ENCODE measurements at places on chromosomes 6 and 20. TPM values are rescaled to one million over a fixed set of nuclear protein-coding genes. Genes with fewer than 3 reads are reported as not detected.

Gene RBM24
- 3.3 TPM for total RNA-seq

Gene RGS17
- 3.9 TPM for total RNA-seq

Gene PKHD1
- not detected for total RNA-seq

DNA sequence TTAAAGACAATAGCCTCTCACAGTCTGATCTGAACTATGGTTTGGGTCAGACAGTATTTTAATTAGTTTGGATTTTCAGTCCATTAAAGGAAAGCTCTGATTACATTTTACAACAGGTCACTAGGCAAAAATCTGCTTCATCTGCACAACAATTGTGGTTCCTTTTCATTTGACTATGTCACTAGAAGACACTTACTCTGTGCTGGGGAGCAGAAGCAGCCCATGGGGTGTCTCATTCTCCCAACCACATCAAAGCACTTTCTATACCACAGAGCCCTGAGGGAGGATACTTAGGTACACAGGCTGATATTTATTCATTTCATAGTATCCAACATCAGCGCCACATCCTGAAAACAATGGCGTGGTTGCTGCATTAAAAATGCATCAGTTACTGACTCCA lies 36.6 kb upstream of the HDAC2 start:
- H3K4me3 ChIP-seq, result no peak overlapping the region
- no peaks in the 10 kb centered on the region for H3K27me3 ChIP-seq
- H3K4me1 ChIP-seq, result peaks cover 33% of the 10 kb centered on the region
- H3K36me3 ChIP-seq, result no peaks in the 10 kb centered on the region

GRCh38 chr6:132382630-132383175 lies 18.6 kb downstream of the MOXD1 start:
- DNase-seq, result no peak
- H3K27me3 ChIP-seq, result no peaks in the 10 kb centered on the region
- H3K4me1 ChIP-seq, result no peaks in the 10 kb centered on the region
- H3K4me3 ChIP-seq, result no peak overlapping the region
- H3K36me3 ChIP-seq, result no peaks in the 10 kb centered on the region

GRCh38 chr6:98984121-98984520 lies 36.4 kb upstream of the FBXL4 start:
- DNase-seq, result no peak
- no peaks in the 10 kb centered on the region for H3K36me3 ChIP-seq
- H3K27me3 ChIP-seq, result peaks cover 43% of the 10 kb centered on the region
- H3K4me3 ChIP-seq, result no peak overlapping the region

Gene NR2E1
- total RNA-seq, result not detected

DNA sequence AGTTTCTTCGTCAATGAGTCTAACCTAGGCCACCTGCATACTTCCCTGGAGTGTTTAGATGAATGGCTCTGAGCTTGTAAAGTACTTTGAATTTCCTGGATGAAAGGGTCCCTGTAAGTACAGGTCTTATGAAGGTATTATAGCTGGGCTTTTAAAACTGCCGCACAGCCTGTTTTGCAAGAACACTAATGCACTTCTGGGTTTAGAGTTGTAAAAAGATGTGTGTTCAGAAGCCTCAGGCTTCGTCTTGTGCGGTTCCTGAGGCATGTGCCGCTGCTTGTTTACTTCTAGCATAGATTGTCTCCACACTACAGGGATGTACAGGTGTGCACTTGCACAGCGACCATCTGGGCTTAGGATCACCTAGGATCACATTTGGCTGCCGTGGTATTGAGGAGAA lies 324.5 kb downstream of the SOX4 start:
- H3K27me3 ChIP-seq, result no peaks in the 10 kb centered on the region
- DNase-seq, result no peak
- no peak overlapping the region for H3K4me3 ChIP-seq
- H3K27ac ChIP-seq, result no peak overlapping the region
- peaks cover 7% of the 10 kb centered on the region for H3K4me1 ChIP-seq
- no peaks in the 10 kb centered on the region for H3K36me3 ChIP-seq

Gene KCNS1
- not detected for total RNA-seq
